Epithelial cell of alveolus of lung (primary cell): ENCODE measurements at places on chromosomes 4 and X. TPM values are rescaled to one million over a fixed set of nuclear protein-coding genes. Genes with fewer than 3 reads are reported as not detected.

ENPP6 gene
- under 0.01 and 0.13 TPM in 2 replicates for total RNA-seq

FRG2 gene
- not detected in 2 replicates for total RNA-seq

TSPAN7 gene
- 1.0 and 1.6 TPM in 2 replicates for total RNA-seq

VCX2 gene
- not detected in 2 replicates for total RNA-seq

TRIM60 gene
- not detected in 2 replicates for total RNA-seq

NUDT11 gene
- total RNA-seq = 7.6 and 11.4 TPM in 2 replicates

EMD gene
- total RNA-seq = 66.7 and 79.0 TPM in 2 replicates
